ENCODE measurements at places on chromosomes 7 and 10. TPM values are rescaled to one million over a fixed set of nuclear protein-coding genes. Genes with fewer than 3 reads are reported as not detected.

DNA sequence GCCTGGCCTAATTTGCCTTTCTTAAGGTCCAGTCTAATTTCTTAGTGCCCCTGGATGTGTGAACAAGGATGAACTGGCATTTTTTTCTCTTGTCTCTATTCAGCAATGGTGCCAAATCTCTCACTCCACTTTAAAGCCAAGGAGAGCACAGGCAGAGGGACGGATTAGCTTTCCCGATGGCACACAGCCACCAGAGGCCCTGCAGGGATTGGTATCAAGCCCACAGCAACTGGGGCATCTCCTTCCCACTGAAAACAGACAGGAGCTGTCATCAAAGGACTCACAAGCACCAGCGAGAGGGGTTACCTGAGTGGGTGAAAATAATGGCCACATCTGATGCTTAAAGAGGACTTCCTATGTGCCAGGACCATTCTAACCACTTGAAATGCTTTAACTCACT lies 83.1 kb downstream of the ITIH5 start:
- DNase-seq: no peak

- no peak for DNase-seq
These were observed 12.3 kb downstream of the NHLRC2 start for GRCh38 chr10:113866551-113867394.

Gene GHITM
- total RNA-seq: 99.2 TPM

DNA sequence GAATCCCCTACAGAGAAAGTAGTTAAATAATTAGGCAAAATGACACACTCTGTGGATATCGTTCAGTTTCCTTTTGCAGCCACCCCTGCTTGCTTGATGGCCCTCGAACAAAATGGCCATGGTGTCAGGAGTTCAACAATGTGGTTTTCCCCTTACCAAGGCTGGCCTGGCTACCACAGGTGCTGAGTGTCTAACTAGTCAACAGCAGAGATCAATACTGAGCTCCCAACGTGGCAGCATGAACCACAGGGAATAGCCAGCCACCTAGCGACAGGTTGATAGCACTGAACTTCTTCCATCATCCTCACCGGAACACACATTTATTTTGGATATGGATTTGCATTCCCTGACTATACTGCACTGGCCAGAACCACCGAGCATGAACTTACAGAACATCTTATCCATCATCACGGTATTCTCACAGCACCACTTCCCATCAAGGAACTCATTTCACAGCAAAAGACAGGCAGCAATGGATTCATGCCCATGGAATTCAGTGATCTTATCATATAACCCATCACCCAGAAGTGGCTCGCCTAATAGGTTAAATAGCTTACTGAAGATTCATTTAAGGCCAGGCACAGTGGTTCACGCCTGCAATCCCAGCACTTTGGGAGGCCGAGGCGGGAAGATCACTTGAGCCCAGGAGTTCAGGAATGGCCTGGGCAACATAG lies 6.3 kb downstream of the C10orf67 start:
- DNase-seq: no peak

- DNase-seq: no peak
These were observed 58.2 kb downstream of the PTPRN2 start for GRCh38 chr7:158529181-158530096.

DNA sequence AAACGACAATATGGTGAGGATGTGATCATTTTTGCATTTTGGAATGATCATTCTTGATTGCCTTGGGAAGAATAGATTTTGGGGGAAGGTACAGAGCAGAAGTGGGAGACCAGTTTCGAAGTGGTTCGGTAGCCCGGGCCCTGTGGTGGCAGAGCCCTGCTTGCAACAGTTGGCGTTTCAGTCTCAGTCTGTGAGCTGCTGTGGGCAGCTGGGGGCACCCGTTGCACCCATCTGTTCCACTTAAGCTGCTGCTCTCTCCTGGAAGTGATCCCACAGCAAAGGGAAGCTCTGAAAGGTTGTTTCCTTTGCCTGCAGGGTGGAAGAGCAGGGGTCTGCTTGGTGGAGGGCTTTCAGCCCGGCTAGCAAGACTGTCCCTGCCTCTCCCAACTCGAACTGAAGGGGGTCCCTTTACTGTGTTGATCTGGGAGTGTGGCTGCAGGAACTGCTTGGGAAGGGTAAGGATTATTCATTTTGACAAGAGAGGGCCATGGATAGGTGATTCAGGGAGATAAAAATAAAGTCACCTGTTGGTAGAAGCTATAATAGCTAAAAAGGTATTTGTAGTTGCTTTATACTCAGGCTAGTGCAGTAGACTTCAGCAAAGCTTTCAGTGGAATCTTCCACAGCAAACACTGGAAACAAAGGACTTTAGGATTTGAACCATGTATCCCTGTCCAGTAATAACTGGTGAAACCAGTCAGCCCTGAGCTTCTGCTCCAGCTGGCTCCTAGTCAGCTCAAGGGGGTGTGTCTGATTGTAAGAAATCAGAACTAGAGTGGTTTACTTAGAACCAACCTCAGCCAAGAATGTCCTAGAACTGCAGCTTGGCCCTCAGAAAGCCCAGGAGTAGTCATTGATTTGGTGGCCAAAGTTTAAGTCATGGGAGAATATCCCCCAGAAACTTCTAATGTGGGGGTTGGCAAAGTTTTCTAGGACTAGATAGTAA lies 53.1 kb upstream of the PDCD4 start:
- DNase-seq: no peak

All from skin of body (tissue), 3 donors.